Urinary bladder (tissue), 4 donors: ENCODE measurements at places on chromosomes 6 and 20. TPM values are rescaled to one million over a fixed set of nuclear protein-coding genes. Genes with fewer than 3 reads are reported as not detected.

GRCh38 chr20:60892095-60892813, 359.8 kb upstream of the CDH4 start:
- no peak for DNase-seq

TBXT gene
- not detected for total RNA-seq

DNA sequence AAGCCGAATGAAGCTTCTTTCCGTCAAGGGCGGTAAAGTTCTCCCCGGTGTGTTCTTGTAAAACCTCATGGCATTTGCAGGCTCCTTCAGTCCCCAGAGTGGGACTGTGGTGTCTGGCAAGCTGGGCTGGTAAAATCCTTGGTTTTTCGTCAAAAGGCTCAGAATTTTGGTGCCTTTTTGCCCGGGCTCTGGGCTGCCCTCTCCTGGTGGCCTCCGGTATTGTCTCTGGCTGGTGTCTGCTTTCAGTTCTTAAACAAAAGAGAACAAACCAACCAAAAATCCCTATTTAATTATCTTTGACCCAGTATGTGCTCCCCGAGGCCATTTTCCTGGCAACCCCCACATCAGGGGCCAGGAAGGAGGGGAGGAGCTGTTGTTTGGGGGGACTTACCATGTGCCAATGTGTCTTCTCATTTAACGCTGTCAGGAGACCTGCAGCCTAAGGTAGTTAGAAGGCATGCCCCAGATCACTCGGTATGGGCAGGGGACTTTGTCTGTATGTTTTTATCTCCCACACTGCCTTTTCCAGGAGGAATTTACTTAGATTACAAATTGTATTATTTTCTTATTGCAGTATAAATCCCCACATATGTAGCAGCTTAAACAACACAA, 11.1 kb downstream of the CDH4 start:
- no peak for DNase-seq

GRCh38 chr20:21583486-21584168, 69.8 kb upstream of the NKX2-2 start:
- DNase-seq, result no peak

GRCh38 chr6:148720406-148720805, 26.4 kb upstream of the UST start:
- no peak for DNase-seq
